ENCODE measurements at places on chromosomes 6 and 20. TPM values are rescaled to one million over a fixed set of nuclear protein-coding genes. Genes with fewer than 3 reads are reported as not detected.

The C20orf144 gene
- not detected for total RNA-seq

DNA sequence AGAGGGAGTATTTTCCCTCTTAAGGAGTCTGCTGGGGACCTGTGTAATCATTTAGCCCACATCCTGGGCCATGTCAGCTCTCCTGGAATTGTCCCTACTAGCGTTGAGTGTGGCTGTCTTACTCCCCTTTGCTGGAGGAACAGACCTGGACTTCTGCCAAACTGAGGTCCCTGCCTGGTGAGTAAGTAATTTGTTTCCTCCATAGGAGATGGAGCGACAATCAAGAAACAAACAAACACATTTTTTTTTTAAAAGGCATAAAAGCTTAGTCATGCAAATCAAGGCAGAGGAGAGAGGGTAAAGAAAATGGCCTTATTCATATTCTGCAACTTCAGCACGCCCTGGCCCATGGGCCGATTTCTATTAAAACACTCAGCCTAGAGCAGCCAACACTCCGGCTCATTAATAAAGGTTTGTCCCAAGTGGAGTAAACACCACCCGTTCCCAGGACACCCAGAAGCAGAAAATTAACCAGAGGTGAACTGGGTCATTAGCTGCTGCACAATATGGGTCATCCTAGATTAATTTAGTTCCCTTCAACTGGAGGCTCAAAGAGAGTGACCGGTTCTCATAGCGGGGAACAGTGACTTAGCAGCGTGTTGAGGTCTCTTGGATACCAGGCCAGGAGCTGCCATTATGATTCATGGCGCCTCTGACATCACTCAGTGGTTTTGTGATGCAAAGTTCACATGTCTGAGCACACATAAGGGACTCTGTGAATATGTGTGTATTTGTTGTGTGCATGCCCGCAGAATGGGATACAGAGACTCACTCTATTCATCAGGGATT, 165.0 kb upstream of the SULF2 start:
- no peak for DNase-seq

DNA sequence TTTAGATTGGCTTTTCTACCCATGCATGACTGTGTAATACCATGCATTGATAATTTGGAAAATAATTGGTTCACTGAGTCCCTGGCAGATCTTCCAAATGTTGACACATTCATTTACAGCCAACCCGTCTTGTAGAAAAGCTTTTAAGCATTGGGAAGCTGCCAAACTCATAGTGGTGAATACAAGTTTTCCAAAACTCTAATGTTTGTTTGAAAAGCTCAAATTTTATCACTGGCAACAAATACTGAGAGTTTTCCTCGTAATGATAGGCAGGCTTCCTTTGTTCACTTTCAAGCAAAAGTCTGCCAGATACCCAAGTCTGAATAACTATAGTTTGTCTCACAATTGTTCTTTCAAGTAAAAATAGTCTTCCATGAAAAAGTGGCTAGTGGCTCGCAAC, 143.0 kb downstream of the FIG4 start:
- DNase-seq = no peak

DNA sequence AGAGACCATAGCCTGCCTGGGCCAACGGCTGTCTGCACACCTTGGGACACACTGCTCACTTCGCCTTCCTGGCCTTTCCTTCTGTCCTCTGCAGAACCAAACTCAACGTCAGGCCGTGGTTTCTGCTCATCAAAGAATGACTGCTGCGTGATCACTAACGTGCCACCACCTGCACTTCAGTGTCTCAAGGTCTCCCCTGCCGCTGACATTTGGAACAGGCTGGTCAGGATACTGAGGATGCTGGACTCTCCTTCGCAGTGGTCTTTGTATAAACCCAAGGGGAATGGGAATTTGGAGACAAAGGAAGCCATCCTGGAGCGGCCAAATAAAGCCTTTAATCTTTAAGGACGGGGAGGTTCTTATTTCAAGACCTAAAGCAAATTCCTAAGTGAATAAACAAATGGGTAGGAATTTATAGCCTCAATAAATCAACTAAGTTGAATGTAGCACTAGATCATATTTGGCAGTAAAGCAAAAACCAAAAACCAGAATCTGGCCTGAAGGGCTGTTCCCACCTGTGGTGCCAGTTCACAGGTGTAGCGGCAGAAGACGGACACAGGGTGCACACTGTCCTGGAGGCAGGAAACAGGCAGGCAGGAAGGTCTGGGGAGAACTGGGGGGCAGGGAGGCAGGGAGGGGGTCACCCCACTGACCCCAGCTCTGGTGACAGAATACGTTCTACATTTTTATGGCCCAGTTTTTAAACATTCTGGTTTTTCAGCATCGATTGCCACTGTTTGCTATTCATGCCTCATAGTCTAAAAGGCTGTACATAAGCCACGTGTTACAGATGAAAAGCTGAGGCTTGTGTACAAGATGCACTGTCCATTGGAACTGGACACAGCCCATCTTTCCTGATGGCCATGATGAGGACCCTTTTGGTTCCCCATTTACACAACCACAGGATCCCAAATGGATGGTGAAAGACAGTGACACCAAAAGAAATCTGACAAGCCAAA, 36.6 kb downstream of the ABHD12 start:
- DNase-seq = no peak

GRCh38 chr6:151537556-151537955, 43.7 kb downstream of the CCDC170 start:
- DNase-seq = no peak
